ENCODE measurements at places on chromosomes 2 and 18. TPM values are rescaled to one million over a fixed set of nuclear protein-coding genes. Genes with fewer than 3 reads are reported as not detected.

- no peak for DNase-seq
These were observed 49.3 kb downstream of the LYPD6B start for GRCh38 chr2:149087751-149088150.

- peak; percentile 90 for DNase-seq
These were observed 547 bp downstream of the SLC35F5 start for GRCh38 chr2:113755835-113756354.

- DNase-seq, result no peak
These were observed 123.4 kb downstream of the MTCL1 start for GRCh38 chr18:8828798-8829197.

DNA sequence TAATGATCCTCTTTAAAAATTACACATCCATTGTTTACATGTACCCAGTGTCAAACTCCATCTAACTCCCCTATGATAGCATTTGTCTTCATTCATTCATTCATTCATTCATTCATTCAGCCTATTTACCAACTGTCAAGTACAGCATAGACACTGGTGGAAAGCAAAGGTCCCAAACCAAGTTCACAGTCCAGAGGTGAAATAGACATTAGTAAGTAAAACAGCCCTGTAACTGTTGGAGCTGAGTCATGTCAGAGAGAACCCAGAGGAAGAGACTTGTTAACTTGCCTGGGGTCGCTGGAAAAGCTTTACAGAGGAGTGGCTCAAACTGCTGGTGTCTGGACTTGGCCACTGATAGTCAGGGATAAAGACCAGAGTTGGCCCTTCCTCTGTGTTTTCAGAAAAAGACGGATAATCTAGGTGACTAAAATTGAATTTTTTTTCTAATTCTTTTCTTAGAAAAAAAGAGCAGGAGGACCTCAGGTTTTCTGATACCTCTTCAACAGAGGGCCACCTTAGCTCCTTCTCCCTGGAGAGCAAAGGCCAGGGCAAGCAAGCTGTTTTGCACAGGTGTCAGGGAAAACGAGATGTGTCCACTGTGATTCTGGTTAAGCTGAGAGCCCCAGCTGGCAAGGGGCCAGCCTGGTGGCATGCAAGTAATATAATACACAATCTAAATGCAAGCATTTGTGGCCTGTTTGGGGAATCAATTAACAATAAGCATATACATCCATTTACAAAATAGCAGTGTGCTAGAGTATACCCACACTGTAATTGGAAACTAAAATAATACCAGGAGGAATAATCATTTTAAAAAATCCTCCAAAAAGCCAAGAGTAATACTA, 96.7 kb upstream of the SLC14A2 start:
- DNase-seq, result no peak

The EPHA4 gene
- total RNA-seq, result 23.1 TPM

The SAG gene
- total RNA-seq, result not detected
